ENCODE measurements at places on chromosomes 3 and 15.

DNA sequence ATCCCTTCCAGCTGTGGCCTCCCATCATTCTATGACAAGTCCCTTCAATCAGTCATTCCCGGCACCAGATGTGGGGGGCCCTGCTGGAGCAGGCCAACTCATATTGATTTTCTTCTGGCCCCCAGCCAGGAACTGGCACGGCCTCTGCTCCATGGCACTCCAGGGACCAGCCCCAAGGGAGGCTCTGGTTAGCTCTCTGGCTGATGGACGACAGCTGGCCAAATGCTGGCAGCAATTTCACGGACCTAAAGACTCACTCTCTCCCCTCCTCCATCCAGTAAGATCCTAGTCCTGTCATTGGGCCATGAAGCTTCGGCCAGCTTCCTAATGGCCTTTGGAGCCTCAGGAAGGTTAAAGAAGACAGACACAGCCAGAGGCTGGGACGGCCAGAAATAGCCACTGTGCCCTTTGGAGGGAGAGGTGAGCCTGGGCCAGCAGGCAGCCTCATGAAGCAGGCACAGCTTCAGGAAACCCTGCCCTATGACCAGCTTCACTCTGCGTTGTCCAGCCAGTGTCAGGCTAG lies 131.0 kb downstream of the MEX3B start:
- no peak for DNase-seq

- DNase-seq = no peak
Measured at GRCh38 chr15:74226761-74227540, 9.2 kb upstream of the CCDC33 start.

- DNase-seq = no peak
Measured at GRCh38 chr3:107206141-107206540, 171.1 kb upstream of the CCDC54 start.

- DNase-seq = no peak
Measured at GRCh38 chr3:135451037-135451785, 514.3 kb upstream of the PPP2R3A start.

All from epithelial cell of prostate (primary cell).